ENCODE measurements at places on chromosomes 5 and 9.

- peak; percentile 21 for DNase-seq
Measured at GRCh38 chr9:83596899-83597504, 25.9 kb upstream of the IDNK start.

- no peak for DNase-seq
Measured at GRCh38 chr5:179127136-179128040, 67.2 kb downstream of the ZNF354C start.

DNA sequence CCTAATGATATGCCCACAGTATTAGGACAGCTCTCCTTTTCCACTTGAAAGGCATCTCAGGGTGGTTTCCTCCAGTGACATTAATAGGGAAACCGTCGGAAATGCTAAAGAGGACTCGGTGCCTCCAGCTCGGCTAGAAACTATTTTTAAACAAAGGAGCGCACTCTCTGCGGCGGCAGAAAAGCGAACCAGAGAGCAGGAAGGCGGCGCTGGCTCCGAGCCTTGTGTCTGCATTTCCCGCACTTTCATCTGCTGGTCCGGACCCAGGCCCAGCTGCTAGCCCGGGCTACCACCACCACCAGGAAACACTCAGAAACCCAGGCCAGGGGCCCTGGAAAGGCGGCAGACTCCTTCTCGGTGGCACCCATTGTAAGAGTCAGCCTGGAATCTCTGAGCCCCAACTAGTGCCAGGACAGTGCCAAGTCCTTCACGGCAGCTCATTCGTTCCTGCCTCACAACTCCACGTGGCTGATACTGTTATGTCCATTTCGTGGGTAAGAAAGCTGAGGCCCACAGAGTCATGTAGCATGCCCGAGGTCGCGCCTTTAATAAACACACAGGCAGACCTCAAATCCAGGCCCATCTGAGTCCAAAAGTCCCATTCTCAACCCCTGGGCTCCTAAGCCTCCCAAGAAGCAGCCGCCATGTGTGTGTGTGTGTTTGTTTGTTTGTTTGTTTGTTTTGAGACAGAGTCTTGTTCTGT lies 73.9 kb downstream of the VAV2 start:
- no peak for DNase-seq

DNA sequence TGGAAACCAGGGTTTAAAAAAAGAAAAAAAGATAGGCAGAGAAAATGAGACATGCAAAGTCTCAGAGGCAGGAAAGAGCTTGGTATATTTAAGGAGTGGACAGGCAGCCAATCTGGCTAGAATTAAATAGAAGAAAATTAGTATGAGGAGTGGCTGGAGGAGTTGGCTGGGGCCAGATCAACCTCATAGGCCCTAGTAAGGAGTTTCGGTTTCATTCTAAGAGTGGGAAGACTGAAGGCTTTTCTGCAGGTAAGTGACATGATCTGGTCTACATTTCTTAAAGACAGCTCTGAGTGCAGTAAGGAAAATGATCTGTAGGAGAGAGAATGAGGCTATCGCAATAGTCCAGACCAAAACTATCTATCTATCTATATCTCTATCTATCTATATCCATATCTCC lies 27.5 kb downstream of the ADRB2 start:
- no peak for DNase-seq

- no peak for DNase-seq
Measured at GRCh38 chr9:133728856-133729616, 9.1 kb downstream of the SARDH start.

GRCh38 chr5:39113354-39113953 lies 39.3 kb upstream of the RICTOR start:
- no peak for DNase-seq

DNA sequence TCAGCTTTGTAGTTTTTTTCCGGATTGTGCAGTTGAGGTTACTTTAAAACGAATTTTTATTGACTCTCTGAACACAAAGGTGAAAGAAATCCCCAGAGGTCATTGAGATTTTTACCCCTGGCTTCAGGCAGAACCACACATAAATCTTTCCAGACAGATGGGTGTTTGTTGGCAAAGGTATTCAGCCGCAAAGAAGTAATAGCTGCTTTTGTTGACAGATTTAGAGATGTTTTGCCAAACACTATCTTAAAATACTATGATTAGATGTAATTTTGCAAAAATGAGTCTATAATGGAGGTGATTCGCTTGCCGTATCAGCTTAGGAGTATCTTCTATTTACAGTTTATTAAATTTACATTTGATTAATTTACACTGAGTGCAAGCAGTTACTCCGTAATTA lies 418.3 kb upstream of the CLINT1 start:
- no peak for DNase-seq

- DNase-seq: no peak
Measured at GRCh38 chr9:94643176-94643575, 3.9 kb upstream of the FBP1 start.

DNA sequence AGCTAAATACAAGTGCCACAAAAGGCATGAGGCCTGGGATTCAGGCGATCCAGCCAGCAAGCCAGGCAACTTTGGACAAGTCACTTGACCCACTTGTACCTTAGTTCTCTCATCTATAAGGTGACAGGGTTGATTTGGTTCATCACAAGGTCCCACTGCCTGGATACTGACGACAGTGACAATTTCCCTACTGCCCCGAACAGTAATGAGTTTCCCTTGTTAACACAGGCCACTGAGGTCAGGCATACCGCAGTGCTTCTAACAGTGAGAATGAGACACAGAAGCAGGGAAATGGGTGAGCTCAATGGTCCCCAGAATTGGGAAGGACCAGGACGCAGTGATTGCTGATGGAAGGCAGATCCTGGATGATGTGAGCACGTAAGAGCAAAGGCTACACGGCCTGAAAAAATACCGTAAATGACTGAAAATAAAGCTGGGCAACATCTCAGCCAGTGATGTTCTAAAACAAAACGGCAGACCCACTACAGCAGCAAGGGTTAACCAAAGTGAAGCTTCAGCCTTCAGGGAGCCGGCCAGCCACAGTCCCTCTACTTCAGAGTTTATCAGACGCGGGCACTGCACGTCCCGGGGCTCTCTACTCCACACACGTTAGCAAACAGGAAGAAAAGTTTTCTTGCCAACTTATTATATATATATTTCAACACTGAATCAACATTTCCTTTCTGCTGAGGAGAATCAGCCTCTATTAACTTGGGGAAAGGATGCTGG lies 846 bp downstream of the MGAT1 start:
- DNase-seq: no peak

DNA sequence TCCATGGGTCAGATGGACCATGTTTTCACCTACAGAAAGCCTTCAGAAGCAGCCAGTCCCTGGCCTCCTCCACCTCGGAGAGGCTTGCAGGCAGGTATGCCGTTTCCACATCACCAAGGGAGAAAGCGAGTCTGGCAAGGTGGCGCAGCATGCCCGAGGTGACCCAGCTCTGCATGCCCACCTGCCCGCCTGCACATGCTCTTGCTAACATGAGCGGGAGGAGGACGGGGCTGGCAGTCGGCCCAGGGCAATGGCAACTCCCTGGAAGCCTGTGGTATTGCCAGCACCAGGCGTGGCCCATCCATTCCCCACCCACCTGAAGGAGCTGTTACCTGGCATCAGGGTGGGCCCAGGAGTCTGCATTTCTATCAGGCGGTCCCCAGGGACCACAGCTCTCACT lies 3.3 kb upstream of the NINJ1 start:
- no peak for DNase-seq

- no peak for DNase-seq
Measured at GRCh38 chr5:54007827-54008777, 302.3 kb downstream of the ARL15 start.
